ENCODE measurements at places on chromosomes 12 and 14.

DNA sequence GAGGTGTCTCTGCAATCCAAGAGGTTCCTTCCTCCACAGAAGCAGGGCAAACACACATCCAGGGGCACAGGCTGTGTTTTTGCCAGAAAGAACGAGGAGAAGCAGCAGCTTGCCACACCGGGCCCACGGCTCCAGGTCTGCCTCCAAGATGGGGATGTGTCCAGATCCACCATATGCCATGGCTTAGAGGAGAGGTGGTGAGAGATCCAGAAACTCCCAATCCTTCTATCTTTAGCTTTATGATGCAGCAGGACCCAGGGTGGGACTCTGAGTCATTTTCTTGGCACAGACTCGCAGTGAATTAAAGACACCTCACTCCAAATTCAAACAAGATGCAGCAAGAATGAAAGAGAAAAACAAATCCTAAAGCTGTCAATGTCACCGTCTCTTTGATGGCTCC, 481.4 kb upstream of the TMEM132C start:
- DNase-seq: no peak

DNA sequence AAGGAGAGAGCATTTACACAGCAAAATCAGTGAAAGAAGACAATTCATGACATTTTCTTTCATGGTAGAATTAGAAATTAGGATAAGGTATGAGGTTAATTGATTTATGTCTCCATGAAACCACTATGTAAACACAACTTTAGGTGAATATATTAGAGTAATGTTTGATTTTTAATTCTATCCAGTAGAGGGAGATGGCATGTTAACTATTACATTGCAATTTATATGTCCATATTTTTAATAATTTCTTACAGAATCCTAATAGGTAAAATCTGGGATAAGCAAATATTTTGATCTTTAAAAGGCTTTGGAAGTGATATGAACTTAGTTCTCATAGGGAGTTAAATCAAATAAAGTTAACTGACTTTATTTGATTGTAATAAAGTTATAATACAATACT, 373.4 kb upstream of the PDE3A start:
- no peak for DNase-seq

- DNase-seq: peak; percentile 93
Measured at GRCh38 chr12:2959505-2960389, 550 bp downstream of the TEAD4 start.

GRCh38 chr12:93390549-93391297, 13.0 kb downstream of the NUDT4 start:
- DNase-seq: no peak

- DNase-seq: no peak
Measured at GRCh38 chr14:95869776-95870175, 6.9 kb upstream of the TUNAR start.

GRCh38 chr12:22266101-22266500, 68.4 kb downstream of the ST8SIA1 start:
- no peak for DNase-seq

DNA sequence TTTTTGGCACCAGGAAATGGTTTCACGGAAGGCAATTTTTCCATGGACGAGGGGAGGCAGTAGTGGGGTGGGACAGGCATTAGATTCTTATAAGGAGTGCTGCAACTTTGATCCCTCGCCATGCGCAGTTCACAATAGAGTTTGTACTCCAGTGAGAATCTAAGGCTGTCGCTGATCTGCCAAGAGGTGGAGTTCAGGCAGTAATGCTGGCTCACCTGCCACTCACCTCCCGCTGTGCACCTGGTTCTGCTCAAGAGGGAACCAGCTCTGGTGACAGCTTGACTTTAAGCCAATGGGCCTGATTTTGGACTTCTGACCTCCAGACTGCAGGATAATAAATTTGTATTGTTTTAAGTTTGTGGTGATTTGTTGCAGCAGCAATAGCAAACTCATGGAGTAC, 80.8 kb upstream of the TTC7B start:
- DNase-seq: no peak

- no peak for DNase-seq
Measured at GRCh38 chr14:98323836-98324235, 948.2 kb downstream of the BCL11B start.

- DNase-seq: no peak
Measured at GRCh38 chr12:41467591-41468325, 279.6 kb downstream of the PDZRN4 start.

- DNase-seq: no peak
Measured at GRCh38 chr14:65010211-65010931, 23.7 kb downstream of the FNTB start.

DNA sequence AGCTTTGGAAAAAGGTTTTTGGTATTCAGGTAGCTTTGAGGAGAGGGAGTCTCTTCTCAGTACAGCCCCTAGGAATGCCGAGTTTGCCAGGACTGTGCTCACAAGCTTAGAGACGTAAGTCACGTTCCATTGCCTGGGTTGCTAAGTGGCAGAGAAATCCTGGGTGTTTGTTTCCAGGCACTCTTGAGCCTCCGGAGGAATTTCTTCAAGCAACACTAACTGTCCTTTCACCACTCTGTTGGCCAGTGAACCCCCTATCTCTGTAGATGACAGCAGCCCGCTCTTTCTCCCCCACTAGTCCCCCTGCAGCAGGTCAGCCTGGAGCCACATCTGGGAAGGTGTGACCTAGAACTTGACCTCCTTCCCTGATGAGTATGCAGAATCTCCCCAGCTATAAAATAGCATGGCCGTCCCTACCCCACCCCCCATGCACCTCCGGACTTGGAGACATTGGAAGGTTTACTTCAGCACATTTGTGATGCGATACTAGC, 162.7 kb downstream of the ZFP36L1 start:
- peak; percentile 23 for DNase-seq

DNA sequence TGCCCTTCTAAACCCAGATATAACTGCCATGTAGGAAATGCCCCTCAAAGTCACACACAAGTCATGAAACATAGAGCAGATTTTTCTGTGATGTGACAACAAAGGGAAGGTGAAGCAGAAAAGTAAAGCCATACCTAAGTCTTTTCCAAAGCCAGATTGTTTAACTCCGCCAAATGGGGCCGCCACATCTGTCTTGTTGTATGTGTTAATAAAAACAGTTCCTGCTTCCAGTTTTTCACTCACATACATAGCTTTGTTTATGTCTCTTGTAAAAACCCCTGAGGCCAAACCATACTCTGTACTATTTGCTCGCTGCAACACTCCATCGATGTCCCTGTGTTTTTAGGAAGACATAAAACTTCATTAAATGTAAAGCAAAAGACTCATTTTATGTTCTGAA, 40.3 kb downstream of the NOPCHAP1 start:
- DNase-seq: no peak

GRCh38 chr14:74908861-74909341, 14.2 kb downstream of the RPS6KL1 start:
- DNase-seq: no peak

DNA sequence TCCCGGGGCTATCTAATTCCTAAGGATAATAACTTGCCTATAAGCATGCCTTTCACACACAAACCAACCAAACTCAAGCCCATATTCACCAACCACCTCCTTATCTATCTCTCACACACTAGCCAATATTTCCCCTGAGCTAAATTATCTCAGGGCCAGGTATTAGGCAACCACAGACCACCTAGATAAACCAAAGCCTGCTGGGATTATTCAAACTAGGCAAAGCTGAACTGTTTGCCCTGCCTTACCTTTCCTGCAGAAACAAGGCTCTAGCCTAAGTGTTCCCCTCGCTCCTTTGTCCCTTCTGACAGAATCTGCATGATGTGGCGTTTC, 114.7 kb upstream of the EEA1 start:
- no peak for DNase-seq

GRCh38 chr12:132403636-132404434, 74.4 kb upstream of the GALNT9 start:
- peak; percentile 37 for DNase-seq

DNA sequence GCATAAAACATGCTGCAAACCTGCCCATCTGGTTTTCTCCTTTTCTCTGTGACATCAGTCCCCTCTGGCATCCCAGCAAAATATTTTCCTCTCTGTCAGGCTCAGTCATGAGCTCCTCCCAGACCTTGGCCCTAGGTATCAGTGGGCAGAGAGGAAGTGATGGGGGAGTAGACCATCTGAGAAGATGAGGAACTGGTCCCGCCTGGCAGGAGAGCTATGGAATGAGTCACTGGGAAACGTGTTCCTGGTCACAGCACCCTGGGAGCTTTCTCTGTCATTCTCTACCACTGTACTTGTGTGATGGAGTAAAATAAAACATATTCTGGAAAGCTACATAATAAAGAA, 5.0 kb upstream of the SRSF9 start:
- DNase-seq: peak; percentile 73

DNA sequence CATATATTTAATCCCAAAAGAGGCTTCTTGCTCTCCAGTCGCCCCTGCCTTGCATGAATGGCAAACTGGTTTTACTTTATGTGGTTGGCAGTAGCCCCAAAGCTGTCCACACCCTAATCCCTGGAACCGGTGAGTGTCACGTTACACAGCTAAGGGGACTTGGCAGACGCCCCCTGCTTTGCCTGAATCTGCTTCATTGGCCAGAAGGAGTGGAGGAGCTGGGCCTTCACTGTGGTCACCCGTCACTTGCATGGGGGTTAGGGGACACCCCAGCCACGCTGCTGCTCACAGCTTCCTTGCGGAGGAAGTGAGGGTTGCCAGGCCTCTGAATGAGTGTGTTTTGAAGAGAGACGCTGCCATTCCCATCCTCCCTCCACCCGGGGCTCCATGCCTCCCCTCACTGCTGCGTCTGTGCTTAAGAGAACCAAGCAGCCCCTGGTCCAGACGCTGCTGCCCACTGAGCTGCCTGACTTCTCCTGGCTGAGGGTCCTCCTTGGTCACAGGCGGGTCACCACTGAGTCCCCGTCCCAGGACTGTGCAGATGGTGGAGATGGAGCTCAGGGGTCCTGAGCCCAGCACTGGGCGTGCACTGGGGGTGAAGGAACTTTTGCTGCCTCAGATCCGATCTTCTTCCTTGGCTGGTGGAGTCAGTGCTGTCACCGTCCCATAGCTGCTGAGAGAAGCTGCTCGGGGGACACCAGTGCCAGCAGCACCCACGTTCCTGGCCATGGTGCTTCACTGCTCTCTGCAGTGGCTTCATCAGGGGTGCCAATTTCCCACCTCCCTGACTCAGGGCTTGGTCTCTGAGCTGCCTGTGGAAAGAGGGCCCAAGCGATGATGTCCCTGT, 39.8 kb downstream of the GALNT9 start:
- DNase-seq: peak; percentile 26

DNA sequence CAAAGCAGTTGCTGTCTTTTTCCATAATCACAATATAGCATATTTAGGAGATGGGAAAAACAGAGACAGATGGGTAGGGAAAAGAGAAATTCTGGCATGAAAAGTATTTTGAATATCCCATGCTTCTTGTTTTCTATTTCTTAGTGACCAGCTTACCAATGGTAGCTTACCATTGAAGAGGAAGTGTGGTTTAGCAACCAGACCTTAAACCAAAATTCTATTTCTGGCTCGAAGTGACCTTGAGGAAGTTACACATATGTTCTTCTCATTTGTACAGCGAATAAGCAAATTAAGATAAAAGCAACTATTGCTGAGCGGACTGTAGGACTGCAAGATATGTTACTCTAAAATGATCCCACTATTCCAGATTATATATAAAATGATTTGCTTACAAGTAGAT, 82.9 kb downstream of the FGD4 start:
- DNase-seq: no peak

DNA sequence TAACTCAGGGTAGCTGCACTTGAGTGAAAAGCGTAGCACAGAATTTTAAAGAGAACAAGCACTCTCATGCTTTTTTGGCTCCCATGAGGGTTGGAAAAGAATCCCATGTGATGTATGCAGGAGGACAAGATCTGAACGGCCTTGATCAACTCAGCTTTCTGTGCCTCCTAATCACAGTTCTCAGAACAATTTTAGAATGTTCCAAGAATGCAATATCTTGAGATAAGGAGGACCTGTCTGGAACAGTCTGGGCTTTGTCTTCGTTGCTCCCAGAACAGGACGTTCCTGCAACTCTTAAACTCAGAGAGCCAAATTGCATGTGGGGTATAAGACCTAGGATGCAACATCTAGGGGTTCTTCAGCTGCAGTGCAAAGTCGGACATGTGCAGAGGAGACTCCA, 582.7 kb downstream of the RERGL start:
- no peak for DNase-seq

GRCh38 chr14:53004976-53005375, 54.1 kb upstream of the FERMT2 start:
- no peak for DNase-seq

GRCh38 chr14:99263564-99264330, 8.2 kb downstream of the BCL11B start:
- DNase-seq: no peak

- no peak for DNase-seq
Measured at GRCh38 chr12:78035901-78036606, 205.4 kb downstream of the NAV3 start.

DNA sequence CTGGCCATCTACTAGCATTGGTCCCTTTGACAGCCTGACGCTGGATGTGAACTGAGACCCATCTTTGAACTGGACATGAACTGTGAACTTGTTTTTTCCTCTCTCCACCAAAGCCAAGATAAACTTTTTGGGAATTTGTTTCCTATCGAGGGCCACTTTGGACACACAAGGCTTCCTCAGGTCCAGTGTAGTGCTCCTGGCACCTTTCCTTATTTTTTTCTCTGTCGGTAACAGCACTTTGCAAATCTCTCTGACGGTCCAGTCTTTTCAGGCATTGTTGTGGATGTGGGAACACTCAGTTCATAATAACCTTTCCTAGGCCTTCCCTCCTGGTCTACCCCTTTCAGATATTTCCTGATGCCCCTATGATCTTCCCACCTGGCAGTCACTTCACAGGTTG, 5.0 kb downstream of the KCNA1 start:
- DNase-seq: no peak

DNA sequence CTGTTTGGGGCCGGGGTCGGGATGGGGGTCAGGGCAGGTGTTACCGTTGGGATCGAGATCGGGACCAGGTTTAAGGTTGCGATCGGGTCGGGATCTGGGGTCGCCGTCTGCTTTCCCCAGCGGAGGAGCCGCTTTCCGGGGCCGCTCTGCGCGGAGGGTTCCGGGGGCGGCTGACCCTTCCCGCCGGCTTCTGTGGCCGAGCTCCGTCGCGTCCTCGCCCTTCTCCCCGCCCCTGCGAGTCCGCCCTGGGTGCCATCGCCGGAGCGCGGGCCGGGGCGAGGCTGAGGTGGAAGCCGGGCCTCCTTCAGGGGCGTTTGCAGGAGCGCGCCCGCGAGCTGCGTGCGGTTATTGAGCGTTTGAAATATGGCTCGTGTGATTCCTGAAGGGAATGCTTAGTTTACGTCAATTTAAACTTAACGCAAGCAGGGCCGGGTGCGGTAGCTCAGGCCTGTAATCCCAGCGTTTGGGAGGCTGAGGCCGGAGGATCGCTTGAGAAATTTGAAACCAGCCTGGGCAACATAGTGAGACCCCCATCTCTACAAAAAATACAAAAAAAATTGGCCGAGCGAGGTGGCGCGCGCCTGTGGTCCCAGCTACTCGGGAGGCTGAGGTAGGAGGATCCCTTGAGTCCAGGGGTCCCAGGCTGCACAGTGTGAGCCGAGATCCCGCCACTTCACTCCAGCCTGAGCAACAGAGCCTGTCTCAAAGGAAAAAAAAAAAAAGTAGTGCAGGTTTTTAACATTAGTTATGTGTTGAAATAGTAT, 620 bp downstream of the PGAM5 start:
- DNase-seq: no peak

Measured in aorta (tissue), 5 donors.